Testis (tissue), 5 donors: ENCODE measurements at places on chromosomes 1 and 21.

GRCh38 chr1:235011599-235012435 is 116.8 kb downstream of the TOMM20 start:
- no peak for DNase-seq

DNA sequence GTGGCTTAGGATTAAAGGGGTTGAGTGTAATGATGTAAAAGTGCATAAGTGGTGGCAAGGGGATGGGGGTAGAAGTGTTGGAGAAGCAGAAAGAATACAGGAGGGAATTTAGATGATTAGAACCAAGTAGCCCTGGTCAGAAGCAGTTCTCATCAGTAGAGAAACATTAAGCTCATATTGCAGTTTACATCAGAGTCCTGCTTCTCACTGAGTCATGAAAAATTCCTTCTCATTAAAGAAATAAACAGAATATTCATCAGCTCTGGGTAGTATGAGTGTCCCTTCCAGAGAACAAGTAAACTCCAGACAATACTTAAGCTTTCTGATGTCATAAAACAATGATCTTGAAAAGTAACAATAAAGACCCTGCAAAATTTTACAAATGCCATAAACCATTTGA is 36.5 kb downstream of the LRRIQ3 start:
- DNase-seq: no peak

- DNase-seq: peak; percentile 33
Observed at GRCh38 chr1:27001570-27002360, 8.3 kb downstream of the TRNP1 start.

DNA sequence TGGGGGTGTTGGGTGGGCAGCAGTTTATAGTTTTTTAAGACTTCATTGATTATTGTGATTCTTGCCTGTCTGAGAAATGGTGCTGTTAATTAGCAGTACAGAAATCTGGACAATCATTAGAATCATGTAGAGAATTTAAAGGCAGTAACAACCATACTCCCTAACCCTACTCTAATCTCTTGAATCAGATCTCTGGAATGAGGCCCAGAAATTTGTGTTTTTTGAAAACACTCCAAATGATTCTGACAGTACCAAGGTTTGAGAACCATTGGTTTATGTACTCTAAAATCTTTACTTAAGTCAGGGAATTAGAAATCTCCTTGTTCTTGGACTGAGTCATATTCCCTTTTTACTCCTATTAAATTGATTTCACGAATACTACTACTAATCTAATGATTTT is 24.0 kb downstream of the FNBP1L start:
- no peak for DNase-seq

DNA sequence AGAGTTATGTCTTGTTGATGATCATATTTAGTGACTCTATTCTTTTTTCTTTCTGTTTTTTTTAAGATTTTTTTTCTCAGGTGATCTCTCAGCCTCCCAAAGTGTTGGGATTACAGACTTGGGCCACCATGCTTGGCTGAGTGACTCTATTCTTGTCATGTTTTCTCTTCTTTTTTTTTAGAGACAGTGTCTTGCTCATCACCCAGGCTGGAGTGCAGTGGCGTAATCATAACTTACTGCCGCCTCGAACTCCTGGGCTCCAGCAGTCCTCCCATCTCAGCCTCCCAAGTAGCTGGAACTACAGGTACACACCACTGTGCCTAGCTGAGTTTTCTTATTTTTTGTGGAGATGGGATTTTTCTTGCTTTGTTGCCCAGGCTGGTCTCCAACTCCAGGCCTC is 36.9 kb downstream of the ZMYM4 start:
- no peak for DNase-seq

DNA sequence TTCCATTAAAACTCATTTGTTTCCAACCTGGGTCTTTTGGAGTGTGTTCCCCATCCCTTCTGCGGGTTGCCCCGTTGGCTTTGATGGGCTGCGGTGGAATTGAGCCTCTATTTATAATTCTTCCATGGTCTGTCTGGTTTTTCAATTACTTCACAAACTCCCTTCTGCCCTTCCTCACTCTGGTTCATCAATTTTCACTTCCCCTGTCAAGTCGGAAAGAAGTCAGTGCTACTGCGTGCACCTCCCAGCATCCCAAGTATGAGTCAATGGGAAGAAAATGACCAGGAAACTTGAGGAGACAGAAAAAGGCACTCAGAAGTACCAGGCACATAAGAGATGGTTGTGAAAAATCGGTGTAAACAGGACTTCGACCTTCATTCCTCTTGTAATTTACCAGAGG is 126.2 kb downstream of the KAZN start:
- no peak for DNase-seq

DNA sequence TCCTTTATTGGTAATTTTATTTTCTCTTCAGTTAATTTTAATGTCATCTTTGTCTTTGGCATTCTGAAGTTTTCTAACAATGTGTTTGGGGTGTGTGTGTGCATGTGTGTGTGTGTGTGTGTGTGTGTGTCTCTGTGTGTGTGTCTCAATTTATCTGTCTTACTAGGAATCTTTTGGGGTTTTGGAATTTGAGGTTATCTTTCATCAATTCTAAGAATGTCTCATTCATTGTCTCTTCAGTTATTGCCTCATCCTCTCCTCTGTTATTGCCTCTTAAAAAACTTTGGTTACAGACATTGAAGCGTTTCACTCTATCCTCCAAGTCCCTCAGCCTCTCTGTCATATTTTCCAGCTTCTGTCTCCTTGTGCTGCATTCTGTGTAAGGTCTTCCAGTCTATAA is 18.1 kb upstream of the SAMD13 start:
- no peak for DNase-seq

- DNase-seq: peak; percentile 85
Observed at GRCh38 chr1:31583995-31584868, 7.9 kb downstream of the TINAGL1 start.

DNA sequence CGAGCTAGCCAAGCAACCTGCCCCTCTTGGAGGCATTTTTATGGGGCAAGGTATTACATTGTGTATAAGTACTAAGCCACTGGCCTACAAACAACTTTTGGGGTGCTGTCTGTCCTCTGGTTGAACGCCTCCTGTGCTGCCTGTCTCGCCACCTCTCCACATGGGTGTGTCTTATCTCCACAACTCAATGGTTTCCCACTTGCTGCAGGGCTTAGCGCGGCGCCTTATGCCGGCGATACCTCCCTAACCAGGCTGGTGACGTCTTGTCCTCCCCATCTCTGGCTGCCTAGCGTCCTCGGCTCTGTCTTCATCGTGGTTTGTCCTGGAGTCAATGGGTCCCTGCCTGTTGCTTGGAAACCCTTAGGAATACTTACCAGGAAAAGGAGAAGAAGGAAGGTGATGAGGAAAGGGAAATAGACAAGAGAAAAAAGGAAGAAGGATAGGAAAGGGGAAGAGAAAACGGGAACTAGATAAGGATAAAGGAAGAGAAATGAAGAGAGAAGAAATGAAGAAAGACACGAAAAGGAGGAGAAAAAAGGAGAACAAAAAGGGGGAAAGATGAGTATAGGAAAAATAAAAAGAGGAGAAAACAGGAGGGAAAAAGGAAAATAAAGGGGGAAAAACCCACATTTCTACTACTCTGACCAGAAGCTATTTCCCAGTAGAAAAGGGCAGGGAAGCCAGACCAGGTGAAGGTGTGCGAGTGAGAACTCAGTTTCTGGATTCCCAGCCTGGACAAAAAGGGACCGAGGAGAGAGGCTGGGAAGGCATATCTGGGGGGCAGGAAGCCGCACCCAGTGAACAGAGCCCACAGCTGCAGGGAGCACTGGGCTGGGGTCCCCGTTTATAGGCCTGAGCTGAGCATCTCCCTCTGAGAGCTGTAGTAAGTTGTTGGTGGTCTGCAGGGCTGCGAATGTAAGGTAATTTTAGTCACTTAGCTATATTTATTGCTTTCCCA is 86.2 kb downstream of the CLIC6 start:
- DNase-seq: no peak
